Effector memory CD8-positive, alpha-beta T cell (primary cell): ENCODE measurements at places on chromosomes 11 and 22.

DNA sequence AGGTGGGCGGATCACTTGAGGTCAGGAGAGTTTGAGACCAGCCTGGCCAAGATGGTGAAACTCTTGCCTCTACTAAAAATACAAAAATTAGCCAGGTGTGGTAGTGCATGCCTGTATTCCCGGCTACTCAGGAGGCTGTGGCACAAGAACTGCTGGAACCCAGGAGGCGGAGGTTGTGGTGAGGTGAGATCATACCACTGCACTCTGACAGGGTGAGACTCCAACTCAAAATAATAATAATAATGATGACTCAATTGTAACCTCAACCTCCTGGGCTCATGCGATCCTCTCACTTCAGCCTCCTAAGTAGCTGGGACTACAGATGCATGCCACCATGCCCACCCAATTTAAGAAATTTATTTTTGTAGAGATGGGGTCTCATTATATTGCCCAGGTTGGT, 15.6 kb upstream of the CHRNA10 start:
- DNase-seq = no peak

DNA sequence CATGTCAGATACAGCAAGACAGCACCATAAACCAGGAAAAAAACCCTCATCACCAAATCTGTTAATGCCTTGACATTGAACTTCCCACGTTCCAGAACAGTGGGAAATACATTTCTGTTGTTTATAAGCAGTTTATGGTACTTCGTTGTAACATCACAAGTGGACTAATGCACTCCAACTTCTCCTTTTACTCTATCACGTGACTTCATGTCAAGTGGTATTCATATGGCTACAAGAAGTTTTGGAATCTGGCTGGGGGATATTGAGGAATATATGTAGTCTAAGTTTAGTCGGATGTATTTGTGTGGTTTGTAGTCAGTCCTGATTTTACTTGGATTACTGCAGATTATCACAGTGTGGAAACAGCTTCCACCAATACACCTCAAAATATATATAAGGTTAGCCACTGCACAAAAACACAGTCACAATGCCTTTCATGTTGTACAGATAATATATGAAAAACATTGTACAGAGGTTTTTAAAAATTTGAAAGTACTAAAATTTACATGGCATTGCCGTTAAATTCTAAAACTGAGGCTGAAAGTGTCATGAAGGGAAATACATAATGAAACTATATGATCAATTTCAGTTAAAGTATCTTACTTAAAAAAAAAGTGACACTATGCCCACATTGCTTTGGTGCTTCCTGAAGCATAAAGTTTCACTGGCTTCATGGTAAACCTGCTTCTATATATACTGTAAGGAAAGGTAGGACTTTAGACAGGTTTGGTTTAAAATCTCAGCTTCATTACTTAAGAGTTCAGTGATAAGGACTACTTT, 134.1 kb downstream of the CASP12 start:
- no peak for DNase-seq

DNA sequence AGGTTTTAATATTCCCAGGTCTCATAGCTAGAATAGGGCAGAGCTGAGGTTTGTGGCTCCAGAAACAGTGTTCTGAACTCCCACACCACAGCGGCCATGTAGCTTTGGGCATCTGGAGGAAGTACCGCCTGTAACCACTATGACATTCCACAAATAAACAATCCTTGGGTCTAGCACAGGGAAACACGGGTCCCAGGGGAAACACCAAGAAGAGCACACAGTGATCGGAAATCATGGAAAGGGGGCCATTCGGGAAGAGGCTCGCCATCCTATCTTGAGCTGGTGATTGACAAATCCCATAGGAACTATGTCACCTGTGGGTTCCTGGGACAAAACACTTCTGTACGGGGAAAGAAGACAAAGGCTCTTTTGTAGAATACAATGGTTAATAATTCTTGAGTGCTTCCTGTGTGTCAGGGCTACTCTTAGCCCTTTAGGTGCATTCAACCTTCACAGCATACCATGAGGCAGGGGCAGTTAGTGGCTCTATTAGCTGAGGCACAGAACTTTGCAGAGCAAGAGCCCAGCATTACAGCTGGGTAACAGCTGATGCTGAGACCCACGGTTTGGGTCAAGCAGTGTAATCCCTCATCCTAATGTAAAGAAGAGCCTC, 514.2 kb downstream of the NTM start:
- no peak for DNase-seq

DNA sequence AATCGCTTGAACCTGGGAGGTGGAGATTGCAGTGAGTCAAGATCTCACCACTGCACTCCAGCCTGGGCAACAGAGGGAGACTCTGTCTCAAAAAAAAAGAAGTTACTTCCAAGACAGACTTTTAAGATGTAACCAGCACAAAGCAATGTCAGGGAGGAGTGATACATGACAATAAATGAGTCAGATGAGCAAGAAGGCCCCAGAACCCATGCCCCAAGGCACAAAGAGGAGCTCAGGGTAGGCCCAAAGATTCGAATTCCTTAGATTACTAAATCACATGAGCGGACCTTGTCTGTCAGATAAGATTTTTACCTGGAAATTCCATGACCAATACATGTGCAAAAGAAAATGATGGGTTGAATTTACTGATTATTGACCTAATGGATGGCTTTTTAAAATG, 10.5 kb upstream of the JHY start:
- DNase-seq = no peak

DNA sequence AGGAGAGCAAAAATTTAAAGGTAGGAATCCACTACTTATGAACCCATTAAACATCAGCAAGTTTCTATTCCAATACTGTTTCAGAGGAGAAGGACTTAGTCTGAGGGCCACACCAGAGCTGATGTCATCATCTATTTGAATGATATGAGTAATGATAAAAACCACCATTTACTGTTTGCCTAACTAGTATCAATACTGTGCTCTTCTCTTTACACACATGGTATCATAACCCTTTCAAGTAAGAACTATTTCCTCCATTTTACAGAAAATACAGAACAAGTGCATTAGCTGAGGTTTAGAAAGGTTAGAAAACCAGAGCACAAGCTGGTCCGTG, 651.3 kb upstream of the KIRREL3 start:
- no peak for DNase-seq

DNA sequence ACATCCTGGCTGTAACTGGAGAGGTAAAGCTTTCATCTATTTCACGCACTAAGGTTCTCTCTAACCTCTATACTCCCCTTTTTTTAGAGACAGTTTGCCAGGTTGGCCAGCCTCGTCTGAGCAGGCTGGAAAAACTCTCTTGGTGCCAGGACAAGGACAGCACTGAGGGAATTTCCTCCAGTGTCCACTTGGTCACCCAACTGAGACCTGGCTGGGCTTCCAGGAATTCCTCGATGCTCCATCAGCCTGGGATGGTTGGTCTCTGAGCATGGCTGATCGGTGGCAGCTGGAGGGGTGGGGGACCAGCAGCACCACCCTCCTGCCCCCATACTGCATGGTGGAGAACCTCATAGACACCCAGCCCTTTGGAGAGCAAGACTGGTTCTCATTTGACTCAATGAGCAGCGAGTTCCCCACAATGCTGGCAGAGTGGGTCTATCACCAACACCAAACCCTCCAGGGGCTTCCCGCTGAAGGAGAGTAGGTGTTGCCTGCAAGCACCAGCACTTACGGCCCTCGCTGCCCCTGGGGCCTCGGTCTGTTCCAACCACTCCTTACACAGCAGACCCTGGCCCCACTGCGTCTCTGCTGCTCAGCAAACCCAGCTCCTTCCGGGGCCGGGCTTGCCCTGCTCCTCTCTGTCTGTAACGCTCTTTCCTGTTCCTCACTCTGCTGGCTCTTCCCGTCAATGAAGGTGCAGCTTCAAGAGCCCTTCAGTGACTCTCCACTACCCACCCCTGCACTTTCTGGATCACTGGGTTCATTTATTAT, 122.2 kb downstream of the ST3GAL4 start:
- no peak for DNase-seq

DNA sequence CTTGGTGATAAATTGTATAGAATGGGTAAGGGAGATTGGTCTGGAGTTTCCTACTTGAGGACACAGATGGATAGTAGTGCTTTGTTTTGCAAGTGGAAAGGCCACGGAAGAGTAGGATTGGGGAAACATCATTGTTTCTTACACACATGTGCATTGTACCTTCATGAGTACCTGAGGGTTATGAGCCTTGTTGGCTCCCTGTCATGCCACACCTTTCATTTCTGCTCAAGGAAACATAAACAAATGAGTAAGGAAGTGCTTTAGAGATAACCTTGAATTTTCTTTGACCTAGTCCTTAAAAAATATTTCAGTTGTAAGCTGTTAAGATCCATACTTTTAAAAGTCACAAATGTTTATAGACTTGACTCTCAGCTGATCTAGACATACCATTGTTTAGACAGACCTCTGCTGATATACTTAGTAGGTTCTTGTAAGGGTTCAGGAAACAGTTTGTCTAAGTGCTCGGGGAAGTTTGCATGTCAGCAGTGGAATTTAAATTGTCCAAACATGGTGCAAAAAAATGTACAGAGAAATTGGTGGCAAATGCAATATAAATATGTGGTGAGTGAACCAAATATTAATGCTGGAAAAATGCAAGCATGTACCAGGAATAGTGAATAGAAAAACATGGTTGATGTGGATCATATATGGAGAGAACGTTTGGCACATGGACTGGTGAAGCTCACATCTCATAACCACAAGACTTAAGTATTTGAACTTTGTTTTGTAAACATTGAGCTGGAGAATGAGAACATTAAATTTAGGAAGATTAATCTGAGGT, 40.9 kb downstream of the GAS2 start:
- no peak for DNase-seq

- no peak for DNase-seq
These were observed 148.3 kb downstream of the TEAD1 start for GRCh38 chr11:12822392-12823022.

GRCh38 chr22:19304547-19304946, 13.0 kb upstream of the CLTCL1 start:
- DNase-seq = no peak
